ENCODE measurements at places on chromosomes 5 and 9.

DNA sequence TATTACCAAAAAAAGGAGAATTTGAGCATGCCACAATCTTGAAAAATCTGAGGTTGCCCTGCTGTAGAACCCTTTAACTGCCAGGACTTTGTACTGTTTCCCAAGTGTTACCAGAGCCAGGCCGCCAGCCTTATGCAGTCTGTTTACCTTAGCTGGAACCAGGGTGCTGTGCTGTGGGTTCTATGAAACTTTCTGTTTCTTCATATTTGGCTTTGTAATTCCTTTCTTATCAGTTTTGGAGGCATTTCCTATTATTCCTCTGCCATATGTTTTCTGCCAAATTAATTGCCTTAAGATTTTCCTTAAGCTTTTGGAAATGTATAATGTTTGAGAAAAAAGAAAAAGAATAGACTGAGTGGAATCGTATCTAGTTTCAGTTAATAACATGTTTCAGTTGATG is 2.1 kb downstream of the S1PR3 start:
- no peak for DNase-seq

GRCh38 chr5:157303667-157304327 is 37.9 kb downstream of the CYFIP2 start:
- no peak for DNase-seq

DNA sequence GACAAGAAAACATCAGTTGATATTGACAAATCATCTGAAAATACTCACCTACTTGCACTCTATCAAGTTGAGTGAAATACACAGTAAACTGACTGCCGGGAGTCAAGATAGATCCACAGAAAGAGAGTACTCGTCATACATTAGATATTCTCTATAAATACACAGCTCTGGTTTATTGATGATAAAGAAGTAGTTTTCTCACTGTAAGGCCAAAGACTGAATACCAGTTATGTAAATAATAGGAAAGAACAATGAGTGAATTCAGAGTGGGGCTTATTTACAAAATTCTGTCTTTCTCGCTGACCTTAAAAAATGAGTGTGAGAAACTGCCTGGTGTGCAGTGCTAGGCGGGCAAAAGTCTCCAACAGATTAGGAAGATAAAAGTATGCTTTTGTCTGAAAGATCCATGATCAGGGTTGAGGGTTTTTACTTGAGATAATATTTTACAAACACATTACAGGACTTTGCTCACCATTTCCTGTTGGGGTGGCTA is 341.0 kb downstream of the KCTD16 start:
- no peak for DNase-seq

- peak; percentile 1 for DNase-seq
Measured at GRCh38 chr5:35617435-35618303, at the start of gene SPEF2. SPEF2 (plus strand) TSS chr5:35617863; CDS start chr5:35617998, 135 bp downstream.

DNA sequence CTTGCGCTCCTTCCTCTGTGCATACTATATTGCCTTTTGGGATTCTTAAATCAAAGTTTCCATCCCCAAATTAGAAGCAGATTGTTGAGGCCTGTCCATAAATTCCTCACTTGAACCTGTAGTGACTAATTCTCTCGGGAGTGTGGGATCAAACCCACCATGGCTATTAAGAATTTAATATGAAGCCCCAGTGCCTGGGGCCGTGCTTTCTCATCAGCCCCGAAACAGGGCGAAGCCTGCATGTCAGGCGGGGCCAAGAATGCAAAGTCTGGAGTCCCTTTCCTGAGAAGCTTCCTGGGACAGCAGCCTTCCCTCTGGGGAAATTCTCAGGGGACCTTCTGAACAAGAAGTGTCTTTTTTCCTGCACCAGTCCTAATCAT is 29.3 kb upstream of the FAT2 start:
- DNase-seq, result no peak

- DNase-seq, result no peak
Measured at GRCh38 chr9:109466623-109467590, 31.2 kb downstream of the PTPN3 start.

- no peak for DNase-seq
Measured at GRCh38 chr5:180284149-180284548, 7.7 kb downstream of the MAPK9 start.

GRCh38 chr9:137087409-137087925 is 682 bp downstream of the MAN1B1 start:
- DNase-seq, result no peak

- DNase-seq, result no peak
Measured at GRCh38 chr9:93464876-93465275, 11.5 kb upstream of the FAM120AOS start.

GRCh38 chr5:54315736-54316528 is 5.6 kb upstream of the ARL15 start:
- DNase-seq, result peak; percentile 46

DNA sequence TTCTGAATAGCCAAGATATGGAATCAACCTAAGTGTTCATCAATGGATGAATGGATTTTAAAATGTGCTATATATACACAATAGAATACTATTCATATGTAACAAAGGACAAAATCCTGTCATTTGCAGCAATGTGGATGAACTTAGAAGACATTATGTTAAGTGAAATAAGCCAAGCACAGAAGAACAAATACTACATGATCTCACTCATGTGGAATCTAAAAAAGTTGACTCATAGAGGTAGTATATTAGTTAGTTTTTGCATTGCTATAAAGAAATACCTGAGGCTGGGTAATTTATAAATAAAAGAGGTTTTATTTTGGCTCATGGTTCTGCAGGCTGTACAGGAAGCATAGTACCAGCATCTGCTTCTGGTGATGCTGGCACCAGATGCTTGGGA is 8.1 kb downstream of the CATSPER3 start:
- no peak for DNase-seq

GRCh38 chr5:52738095-52738506 is 49.6 kb upstream of the ITGA1 start:
- DNase-seq, result no peak

DNA sequence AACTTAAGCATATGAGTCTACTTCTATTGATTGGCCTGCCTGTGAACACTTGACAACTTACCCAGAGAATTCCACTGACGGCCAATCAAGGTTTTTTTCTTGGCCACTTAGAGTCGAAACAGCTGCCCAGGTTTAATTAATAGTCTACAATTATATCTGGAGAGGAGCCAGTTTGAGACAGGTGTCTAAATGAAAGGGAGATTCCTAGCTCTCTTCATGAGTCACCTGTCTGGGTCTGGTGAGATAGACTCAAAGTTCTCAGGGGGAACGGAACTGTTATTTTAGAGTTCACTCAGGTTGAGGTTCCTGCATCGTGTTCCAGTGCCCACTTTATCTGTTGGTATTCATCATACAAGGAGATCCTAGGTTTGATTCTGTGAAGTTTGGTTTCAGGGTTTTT is 111.0 kb downstream of the CD180 start:
- peak; percentile 23 for DNase-seq

GRCh38 chr9:36956908-36957307 is 77.2 kb downstream of the PAX5 start:
- DNase-seq, result no peak

Measured in NCI-H510A treated with DMSO at 0.1 percent for 48 hours (cell line).